ENCODE measurements at places on chromosomes 2 and 18.

- no peak for DNase-seq
Observed at GRCh38 chr2:236932831-236933361, 152.8 kb upstream of the COPS8 start.

GRCh38 chr18:23200756-23201155 is 65.5 kb downstream of the CABLES1 start:
- DNase-seq = no peak

- no peak for DNase-seq
Observed at GRCh38 chr2:48471048-48471474, 58.9 kb upstream of the STON1 start.

DNA sequence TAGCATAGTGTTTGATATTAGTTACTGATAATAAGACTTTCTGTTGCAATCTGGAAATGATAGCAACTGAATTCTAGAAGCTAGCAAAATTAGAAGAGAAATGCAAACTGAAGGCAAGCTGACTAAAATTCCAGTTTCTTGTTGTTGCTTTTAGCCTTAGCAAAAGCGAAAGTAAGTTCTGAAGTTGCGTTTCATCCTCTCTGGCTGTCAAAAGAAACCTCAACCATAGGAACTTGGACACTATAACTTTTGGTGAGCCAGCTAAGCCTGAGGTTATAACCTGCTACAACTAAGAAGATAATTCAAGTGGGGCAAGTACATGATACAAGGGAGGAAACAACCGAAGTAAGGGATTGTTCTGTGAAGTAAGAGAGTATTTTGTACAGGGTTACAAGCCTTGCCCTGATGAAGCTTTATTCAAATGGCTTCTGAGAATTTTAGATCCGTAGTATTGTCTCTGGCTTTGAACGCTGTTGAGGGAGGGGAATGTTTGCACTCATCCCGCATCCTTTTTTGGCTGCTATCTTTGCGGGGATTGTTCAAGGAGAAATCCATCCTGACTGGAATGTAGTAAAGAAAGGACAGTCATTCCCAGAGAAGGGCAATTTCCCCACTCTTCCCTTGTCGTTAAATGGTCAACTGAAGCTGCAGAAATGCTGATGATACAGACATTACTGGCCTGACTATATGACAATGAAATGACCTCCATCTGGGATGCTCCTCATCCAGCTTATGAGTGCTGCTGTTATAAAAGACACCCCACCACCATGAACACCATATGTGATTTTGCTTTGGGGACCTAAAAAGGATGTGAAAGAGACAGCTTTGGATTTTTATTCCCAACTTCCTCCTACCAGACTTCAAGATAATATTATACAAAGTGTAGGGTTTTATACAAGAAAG is 7.0 kb upstream of the TMX3 start:
- DNase-seq = no peak

- DNase-seq = no peak
Observed at GRCh38 chr2:170019060-170019805, 158.7 kb upstream of the MYO3B start.

DNA sequence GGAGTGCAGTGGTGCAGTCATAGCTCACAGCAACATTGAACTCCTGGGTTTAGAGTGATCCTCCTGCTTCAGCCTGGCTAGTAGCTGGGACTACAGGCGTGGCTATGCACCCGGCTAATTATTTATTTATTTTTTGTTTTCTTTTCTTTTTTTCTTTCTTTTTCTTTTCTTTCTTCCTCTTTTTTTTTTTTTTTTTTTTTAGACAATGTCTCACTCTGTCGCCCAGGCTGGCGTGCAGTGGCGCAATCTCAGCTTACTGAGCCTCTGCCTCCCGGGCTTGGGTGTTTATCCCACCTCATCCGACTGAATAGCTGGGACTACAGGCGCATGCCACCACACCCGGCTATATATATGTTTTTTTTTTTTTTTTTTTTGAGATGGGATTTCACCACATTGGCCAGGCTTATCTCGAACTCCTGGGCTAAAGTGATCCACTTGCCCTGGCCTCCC is 1.4 kb upstream of the ANXA4 start:
- no peak for DNase-seq

DNA sequence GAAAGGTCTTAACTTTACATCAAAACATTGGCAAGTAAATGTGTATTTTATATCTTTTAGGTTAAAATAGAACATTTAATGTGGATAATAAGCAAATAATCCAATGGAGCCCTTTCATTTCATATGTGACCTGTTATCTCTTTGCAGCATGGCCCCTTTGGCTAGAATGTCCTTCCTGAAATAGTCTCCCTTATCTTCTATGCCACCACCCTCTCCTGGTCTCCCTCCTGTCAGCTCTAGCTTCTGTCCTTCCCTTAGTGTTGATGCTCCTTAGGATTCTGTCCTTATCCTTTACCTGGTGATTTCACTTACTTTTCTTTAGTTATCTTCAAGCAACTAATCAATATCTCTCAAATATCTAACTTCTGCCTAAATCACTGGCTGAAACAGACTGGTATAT is 87.1 kb upstream of the TFCP2L1 start:
- DNase-seq = no peak

GRCh38 chr2:28752631-28753376 is 1.2 kb downstream of the PPP1CB start:
- no peak for DNase-seq

GRCh38 chr2:151302879-151303278 is 13.4 kb upstream of the NMI start:
- no peak for DNase-seq

DNA sequence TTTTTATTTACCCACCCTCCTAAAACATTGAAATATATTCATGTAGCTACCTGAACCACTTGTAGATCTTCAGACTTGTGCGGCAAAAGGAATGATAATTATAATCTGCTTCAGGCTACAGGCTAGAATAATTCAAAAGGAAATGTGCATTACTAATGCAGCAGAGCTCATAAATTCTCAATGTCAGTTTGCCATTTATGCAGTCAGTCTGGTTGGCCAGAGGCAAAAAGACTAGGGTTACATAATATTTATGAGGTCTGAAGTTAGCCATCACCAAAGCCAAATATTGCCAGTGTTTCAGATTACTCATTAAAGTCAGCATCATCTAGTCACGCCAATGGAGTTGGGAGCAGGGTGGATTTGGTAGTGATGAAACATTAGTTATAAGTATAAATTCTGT is 38.9 kb downstream of the METAP1D start:
- no peak for DNase-seq

DNA sequence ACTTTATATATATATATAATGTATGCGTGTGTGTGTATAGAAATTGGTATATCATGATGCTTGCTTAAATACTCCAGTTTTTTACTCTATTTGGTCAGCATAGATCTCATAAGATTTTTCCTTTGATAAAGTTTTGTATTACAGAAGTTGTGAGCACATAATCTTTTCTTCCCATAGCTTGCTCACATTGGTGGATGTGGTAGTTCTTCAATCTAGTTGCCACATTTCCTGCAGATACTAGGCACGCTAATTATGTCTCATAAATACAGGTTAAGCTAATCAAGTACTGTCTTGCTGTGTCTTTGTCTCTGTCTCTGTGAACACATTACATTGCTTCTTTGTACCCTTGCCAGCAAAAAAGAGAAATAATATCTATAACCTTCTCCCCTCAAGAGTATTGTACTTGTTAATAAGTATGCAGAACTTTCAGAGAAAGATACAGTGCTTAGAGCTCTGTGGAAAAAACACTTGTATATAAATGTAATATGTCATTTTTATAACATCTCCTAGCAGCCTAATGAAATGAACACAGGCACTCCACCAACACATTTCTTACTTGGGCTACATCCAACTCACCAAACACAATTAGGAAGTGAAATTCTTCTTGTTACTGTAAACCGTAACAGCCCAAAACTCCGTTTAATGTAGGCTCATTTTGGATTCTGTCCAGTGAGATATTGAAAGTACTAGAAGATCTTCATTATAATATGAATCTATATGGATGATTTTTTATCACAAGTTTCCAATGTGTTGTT is 306.7 kb upstream of the SLC8A1 start:
- no peak for DNase-seq

DNA sequence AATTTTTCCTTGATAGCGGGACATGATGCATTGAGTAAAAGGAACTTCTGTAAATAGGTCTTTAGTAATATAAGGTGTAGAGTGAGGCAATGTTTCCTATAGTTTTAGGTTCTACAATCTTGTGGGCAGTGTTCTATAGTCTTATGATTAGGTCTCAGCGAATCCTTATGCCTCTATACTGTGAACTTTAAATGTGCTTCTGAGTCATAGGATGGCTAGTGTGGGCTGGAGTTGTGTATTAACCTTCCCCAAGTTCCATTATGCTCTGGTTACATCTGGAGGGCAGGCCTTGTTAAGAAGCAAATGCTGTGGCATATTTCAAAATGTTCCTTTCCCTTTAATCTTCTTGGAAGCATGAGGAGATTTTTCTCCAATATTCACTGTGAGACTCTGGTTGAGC is 73.5 kb downstream of the ROCK2 start:
- no peak for DNase-seq

- DNase-seq = no peak
Observed at GRCh38 chr2:19352946-19353720, 5.3 kb downstream of the OSR1 start.

- no peak for DNase-seq
Observed at GRCh38 chr18:76426737-76427305, 68.2 kb downstream of the ZNF516 start.

GRCh38 chr2:147550995-147551731 is 293.7 kb upstream of the ACVR2A start:
- DNase-seq = no peak
